ENCODE measurements at places on chromosomes 1 and 21.

DNA sequence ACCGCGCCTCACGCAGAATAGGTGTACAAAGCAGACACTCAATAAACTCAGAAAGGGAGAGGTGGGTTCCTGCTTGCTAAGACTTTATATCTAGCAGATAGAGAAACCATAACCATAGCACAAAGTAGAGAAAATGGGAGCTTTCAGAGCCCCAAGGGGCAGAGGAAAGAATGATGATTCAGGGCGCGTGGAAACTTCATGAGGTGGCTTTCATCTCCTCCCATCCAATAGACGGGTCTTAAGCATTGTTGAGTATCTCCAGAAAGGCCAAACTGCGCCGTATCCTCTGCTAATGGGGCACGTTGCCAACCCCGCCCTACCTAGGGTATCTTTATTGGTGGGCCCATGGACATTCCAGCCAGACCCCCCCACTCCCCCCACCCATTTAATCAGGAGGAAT lies 778 bp upstream of the MIXL1 start:
- DNase-seq: no peak

DNA sequence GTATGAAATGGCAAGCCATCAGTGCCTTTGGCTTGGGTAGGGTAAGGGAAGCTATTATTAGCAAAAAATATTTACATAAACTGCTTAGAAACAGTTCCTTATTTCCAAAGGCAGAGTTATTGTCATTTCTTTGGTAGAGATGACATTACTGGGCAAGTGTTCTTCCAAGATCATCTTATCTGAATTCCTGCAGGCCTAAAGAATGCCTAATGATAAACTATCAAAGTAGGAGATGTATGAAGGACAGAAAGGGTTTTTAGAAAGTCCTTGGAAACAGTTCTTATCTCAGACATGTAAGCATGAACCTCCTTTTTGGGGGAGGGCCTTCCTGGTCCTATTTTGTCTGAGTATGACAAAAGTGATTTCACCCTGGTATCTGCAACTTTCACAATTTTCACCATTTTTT lies 5.1 kb upstream of the FRRS1 start:
- no peak for DNase-seq

GRCh38 chr1:228960705-228961104 lies 225.4 kb downstream of the RHOU start:
- no peak for DNase-seq

DNA sequence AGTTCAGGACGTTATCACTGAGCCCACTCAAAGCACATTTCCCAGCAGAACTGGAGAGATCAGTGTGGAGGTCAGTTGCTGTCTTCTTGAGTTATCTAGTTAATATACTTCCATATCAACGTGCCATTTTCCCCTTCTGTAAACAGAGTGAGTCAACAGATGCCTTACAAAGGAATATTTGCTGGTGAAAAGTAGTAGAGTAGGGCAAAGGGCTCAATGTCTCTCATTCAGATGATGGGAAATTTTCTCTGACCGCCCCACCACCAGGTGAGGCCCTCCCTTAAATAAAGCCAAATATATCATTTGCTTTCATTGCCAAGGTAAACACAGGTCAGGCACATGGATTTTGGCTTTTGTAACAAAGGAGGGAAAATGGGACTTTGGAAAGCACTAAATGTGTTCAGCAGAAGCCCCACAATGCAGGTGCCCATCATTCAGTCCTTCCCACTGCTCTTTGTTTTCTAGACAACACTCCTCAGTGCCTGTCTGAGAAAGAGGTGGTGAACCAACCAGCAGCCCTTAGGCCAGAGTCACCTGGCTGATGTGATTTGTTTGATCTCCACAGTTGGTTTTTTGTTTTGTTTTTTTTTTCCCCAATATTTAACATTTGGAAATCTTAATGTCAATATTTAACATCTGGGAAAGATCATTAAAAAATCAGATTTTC lies 40.5 kb upstream of the SAMD13 start:
- DNase-seq: no peak

DNA sequence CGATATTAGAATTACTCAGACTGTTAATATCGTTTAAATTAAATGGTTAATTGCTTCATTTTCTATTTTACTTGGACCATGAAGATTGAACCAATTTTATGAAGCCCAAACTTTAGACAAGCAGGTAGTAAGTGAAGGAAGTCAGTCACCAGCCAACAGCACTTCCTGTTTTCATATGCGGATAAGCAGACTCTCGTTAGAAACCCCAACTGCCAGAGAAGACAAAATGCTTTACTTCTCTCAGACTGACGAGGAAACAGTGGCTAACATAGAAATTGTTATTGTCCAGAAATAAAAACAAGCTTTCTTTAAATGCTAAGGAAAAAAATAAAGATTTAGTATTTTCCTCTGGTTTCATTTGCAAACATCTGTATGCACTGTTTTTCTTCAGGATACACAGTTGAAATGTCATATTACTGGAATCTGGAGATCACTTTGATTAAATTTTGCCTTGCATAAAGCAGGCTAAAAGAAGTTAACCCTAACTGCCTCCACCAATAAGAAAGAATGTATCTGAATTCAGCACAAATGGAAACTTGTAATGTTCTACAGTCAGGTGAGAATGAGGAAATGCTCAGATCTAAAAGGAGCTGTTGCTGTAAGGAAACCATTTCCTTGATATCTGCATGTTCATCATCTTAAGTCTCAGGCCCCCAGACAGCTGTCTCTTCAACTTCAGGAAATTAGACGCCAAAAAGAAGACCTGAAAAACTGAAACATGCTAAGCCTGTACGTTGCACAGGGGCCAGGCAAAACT lies 129.8 kb upstream of the SAMSN1 start:
- DNase-seq: no peak

GRCh38 chr1:170711682-170712081 lies 47.8 kb downstream of the PRRX1 start:
- DNase-seq: peak; percentile 91

GRCh38 chr1:100810360-100810759 lies 84.3 kb downstream of the EXTL2 start:
- no peak for DNase-seq

GRCh38 chr1:72322910-72323309 lies 40.6 kb upstream of the NEGR1 start:
- no peak for DNase-seq

- peak; percentile 72 for DNase-seq
These were observed 73.5 kb downstream of the OSBPL9 start for GRCh38 chr1:51690285-51690961.

DNA sequence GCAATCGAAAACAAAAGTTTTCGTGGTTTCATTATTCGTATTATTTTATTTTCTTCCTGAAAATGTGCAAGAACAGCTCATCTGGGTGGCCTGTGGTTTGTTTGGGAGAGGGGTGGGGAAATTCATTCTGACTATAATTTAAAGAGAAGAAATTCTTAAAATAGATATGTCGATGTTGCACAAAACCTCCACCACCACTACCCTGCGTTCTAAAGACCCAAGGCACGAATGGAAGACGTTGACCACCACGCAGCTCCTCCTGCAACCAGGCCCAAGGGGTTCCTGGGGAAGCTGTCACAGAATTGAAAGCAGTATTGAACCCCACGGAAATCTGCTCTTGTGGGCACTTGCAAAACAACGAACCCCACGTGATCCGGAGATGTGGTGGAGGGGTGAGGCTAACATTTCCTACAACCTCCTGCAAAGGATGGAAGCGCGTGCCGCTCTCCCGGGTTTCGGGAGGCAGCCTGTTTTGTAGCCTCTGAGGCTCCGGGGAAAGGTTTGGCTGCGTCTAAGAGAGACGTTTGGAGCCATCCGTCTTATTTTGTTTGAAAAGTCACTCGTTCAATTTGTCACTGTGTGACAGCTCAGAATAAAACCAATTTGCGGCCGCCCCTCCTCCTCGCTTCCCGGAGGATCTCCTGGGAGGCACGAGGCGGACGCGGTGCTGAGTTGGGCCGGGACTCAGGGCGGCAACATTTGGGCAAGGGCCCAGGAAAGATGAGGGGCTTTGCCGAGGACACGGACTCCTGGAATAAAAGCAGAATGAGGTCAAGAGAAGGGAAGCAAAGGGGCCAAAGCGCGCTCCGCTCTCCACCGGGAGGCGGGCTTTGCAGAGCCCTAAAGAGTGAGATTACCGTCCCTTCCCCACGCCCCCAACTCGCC lies 810 bp upstream of the HLX start:
- DNase-seq: no peak

GRCh38 chr1:160978510-160978927 lies 23.9 kb upstream of the ITLN2 start:
- no peak for DNase-seq

- DNase-seq: no peak
These were observed 35.2 kb downstream of the JUN start for GRCh38 chr1:58748666-58749065.

GRCh38 chr1:184219414-184219813 lies 167.4 kb upstream of the C1orf21 start:
- no peak for DNase-seq
